ENCODE measurements at places on chromosomes 7 and 10. TPM values are rescaled to one million over a fixed set of nuclear protein-coding genes. Genes with fewer than 3 reads are reported as not detected.

Gene GALNT17
- total RNA-seq = 50.9 TPM

- DNase-seq = no peak
Observed at GRCh38 chr7:124029396-124030188, 3.3 kb downstream of the TMEM229A start.

DNA sequence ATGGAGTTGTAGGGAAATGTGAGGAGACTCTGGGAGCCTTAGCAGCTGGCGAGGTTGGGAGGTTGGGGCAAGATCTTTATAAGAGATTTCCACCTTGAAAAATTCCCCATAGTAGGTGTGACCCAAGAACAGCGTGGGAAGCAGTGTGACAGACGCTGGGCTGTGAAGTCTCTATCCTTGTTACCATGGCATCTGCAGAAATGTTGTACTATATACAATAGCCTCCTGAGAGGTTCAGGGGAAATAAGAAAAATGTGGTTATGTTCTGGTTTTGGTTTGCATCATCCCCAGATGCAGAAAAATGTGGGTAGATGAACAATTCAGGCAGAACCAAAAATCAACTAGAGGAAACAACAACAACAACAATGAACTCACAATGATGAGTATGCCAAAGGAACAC is 498.6 kb downstream of the SH2D4B start:
- DNase-seq = no peak

DNA sequence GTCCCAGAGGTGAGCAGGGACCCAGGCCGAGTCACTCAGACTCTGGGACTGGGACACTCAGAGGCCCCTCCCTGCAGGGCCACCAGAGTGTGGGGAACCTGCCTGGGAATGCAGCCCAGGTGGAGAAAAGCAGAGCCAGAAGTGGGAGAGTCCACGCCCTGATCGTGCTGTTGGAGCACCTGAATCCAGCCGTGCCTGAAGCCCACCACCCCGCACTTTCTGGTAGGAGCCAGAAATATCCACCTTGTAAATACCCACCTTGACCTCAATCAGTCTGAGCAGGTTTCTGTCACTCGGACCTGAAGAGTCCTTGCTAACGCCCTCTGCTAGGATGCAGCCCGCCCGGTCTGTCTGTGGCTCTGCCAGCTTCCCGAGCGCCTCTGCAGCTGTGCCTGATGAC is 86.7 kb downstream of the PDGFA start:
- no peak for DNase-seq

DNA sequence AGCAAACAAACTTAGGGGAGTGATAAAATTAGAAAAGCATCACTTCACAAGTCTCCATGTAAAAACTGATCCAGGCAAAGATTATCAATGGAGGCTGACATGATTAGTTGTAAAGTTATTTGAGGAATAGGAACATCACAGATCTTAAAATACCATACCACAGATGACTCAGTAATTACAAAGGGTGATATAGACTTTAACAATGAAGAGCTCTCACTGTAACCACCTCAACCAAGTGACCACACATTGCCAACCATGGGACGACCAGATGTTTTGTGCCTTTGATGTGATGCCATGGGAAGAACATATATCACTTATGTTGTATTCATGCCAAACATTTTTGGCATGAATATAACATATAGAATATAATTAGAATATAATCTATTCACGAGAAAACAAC is 11.7 kb downstream of the AASS start:
- no peak for DNase-seq

DNA sequence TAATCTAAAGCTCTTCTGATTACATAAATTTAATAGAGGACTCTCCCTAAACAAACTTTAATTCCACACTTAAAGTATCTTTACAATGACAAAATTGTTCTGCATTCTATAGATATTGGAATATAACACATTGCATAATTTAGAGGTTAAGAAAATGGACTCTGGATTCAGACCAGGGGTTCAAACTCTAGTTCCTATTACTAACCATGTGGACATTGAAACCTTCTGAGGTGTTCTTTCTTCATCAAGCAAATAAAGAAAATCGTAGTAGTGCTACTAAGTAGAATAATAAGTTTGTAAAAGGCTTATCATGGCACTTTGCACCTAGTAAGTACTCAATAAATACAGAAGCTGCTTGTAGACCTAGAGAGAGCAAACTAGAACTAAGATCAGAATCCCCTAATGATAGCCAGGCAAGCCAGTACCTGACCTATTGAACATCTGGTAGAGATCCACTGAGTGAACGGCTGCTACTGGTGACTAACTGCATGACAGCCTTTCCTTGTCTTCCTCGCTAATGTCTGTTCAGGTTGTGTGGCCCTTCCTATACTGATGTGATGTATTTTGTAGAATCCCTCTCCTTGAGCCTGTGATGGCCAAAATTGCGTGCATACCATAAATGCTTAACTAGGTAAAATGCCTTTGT is 430.3 kb downstream of the KCNMA1 start:
- DNase-seq = no peak
